ENCODE measurements at places on chromosomes 11 and 22.
A peak's percentile ranks its signal among the peaks of the same experiment; 100 is the strongest.

DNA sequence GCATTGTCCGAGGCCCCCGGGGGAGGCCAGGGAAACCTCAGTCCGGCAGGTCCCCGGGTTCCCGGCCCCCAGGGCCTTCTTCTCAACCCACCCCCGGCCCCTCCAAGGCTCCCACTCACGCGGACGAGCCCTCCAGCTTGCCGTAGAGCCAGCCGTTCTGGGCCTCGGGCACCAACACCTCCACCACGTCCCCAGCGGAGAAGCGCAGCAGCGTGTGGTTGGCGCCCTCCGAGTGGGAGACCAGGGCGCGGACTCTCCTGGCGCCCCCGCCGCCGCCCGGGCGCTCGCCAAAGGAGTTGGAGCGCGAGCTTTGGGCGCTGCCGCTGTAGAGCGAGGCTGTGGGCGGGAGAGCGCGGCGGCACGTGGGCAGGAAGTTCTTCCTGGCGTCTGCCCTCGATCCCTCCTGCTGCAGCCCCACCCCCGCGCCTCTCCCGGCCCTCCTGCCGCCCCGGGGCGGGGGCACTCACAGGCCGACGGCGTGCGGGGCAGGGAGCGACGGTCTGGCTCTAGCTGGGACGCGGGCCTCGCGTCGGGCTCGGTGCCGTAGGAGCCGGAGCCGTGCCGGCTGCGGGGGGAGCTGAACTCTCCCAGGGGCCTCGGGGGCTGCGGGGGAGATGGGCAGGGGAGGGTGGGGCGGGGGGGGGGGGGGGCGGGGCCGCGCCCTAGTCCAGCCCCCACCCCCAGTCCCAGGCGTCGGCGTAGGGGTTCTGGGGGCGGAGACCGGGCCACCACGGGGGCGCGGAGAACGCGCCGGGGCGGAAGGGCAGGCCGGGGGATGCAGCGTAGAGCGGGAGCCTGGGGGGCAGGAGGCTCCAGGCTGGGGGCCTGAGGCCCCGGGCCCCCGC, 4.9 kb upstream of the SLC16A8 start:
- DNase-seq: no peak

DNA sequence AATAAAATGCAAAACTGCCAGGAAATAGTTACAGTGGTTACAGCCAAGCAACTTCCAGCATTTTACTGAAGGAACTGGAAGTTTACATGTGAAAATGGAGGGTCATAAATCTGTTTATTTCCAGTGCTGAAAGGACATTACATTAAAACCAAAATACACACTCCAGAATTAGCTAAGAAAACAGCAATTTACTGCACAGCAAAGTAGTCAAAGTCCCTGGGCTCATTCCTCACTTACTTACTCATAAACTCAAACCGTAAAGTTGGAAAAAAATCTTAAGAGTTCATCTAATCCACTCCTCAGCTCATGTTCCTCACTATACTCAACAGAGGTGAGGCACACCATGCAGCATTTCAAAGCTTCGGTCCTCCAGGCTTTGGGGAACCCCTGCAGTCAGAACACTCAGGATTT, 17.4 kb downstream of the CTSC start:
- DNase-seq: no peak

DNA sequence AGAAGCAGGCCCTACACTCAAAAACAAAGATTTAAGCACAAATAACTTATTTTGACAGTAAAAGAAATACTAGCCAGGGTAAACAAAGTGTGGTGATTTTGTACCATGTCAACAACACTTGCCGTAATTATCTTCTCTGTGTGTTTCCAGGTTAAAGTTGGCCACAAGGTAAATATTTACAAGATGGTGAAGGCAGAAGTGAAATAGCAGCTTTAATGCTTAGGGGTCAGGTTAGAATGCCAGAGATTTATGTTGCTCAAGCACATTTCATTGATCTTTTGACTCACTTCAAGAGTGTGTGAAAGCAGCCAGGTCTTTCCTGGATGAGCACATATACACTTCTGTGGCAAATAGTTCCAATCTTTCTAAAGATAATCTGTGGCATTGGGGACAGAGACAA, 270.2 kb upstream of the LUZP2 start:
- DNase-seq: no peak

GRCh38 chr11:13717331-13717730, 48.9 kb downstream of the FAR1 start:
- DNase-seq: no peak

DNA sequence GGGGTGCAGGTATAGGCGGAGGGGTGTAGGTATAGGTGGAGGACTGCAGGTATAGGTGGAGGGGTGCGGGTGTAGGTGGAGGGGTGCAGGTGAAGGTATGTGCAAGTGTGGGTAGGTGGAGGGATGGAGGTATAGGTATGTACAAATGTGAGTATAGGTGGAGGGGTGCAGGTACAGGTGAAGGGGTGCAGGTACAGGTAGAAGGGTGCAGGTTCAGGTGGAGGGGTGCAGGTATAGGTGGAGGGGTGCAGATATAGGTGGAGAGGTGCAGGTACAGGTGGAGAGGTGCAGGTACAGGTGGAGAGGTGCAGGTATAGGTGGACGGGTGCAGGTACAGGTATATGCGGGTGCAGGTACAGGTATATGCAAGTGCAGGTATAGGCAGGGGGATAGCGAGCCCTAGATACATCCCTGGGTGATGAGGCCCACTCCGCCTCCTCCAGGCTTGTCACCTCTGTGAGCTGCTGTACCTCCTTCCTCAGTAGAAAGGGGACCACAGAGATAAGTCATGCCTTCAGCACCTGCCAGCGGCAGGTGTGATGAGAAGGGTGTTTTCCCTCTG, 17.2 kb downstream of the LINC01488 start:
- DNase-seq: no peak

DNA sequence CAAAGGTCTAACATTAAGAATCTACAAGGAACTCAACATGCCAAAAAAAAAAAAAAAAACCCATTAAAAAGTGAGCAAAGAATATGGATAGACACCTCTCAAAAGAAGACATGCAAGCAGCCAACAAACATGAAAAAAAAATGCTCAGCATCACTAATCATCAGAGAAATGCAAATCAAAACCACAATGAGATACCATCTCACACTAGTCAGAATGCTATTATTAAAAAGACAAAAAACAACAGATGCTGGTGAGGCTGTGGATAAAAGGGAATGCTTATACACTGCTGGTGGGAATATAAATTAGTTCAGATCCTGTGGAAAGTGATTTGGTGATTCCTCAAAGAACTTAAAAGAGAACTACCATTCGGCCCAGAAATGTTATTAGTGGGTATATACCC, 257.7 kb upstream of the PLET1 start:
- no peak for DNase-seq

- no peak for DNase-seq
Measured at GRCh38 chr22:35634015-35634414, 14.2 kb upstream of the APOL6 start.

GRCh38 chr11:111691176-111691575, 75.0 kb downstream of the PPP2R1B start:
- DNase-seq: no peak

DNA sequence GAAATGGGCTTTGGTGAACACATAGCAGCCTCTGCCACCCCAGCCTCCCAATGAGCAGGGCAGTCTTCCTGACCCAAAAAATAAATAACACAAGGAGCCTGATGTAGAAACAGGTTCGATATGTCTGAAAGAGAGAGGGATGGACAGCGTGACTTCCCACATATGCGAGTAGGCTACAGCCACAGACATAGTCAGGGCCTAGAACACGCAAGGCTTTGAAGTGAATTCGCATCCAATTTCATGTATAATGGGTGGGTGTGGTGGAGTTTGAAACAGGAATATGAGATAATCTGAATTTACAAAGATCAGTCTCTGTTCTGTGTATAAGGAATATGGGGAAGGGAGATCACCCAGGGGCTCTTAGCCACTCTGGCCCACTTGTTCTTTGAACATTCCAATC, 74.4 kb downstream of the DBX1 start:
- no peak for DNase-seq

DNA sequence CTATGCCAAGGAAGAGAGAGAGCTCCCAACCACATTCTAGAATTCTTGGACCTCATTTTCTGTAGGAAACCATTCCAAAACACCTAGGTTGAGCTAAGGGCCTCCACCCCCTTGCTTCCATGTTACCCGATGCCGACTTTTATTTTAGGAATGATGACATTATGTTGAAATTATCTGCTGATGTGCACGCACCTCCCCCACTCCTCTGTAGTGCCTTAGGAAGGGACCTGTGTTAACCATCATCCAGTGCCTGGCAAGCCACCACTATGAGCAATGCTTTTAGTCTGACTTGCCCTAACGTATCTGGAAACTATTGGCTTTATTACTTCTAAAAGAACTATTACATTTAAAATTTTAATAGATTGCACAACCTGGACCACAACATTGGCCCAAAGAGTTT, 42.1 kb downstream of the NCAPD3 start:
- DNase-seq: no peak

GRCh38 chr22:33380789-33381530, 322.8 kb upstream of the SYN3 start:
- DNase-seq: no peak

- no peak for DNase-seq
Measured at GRCh38 chr11:63243533-63243932, at the start of gene SLC22A25. Gene SLC22A25, minus strand, starts transcription at chr11:63243599. Its CDS starts 13,947 bp downstream, at chr11:63229652.

GRCh38 chr11:75275581-75275980, 35.0 kb downstream of the TPBGL start:
- no peak for DNase-seq

GRCh38 chr11:35363246-35363801, 56.0 kb downstream of the SLC1A2 start:
- DNase-seq: no peak

GRCh38 chr11:11446967-11447366, 93.9 kb upstream of the CSNK2A3 start:
- DNase-seq: no peak

DNA sequence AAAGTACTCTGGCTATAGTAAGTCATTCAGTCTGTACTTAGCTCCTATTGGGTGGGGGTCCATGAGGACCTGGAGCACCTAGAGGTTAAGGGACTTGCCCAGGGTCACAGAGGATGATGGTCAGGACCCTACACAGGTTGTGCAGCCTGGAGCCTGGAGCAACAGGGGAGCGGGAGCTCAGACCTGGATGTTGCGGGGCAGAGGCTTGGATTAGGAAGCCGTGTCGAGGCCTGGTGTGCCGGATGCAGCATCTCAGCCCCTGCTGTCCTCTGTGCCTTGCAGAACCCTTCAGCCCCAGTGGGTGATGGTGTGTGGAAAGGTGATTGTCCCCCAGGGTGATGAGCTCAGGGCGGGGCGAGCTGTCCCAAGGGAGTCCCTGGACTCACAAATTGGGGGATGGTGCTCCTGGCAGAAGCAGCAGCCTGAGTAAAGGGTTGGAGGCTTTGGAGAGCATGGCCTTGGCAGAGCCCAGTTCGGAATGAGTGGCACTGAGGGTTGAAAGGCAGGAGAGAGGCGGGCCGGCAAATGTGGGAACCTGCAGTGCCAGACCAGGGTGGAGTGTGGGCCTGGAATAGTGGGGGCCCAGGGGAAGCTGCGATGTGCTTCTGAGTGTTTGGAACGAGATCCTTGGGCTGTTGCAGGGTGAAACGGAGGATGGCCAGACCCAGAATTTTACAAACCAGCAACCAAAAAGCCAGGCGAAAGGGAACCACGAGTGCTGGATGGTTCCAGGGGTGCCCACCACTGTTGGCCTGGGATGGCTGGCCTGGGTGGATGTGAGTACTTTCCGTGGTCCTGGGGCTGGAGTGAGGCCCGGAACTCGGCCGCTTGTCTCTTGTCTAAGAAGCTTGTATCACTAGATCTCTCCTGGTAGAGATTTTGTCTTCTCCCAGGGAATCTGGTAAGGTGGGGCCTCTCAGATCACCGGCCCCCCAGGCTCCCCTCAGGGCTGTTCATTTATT, 2.9 kb downstream of the TPCN2 start:
- DNase-seq: no peak

GRCh38 chr11:34997952-34998528, 81.6 kb downstream of the PDHX start:
- DNase-seq: no peak

DNA sequence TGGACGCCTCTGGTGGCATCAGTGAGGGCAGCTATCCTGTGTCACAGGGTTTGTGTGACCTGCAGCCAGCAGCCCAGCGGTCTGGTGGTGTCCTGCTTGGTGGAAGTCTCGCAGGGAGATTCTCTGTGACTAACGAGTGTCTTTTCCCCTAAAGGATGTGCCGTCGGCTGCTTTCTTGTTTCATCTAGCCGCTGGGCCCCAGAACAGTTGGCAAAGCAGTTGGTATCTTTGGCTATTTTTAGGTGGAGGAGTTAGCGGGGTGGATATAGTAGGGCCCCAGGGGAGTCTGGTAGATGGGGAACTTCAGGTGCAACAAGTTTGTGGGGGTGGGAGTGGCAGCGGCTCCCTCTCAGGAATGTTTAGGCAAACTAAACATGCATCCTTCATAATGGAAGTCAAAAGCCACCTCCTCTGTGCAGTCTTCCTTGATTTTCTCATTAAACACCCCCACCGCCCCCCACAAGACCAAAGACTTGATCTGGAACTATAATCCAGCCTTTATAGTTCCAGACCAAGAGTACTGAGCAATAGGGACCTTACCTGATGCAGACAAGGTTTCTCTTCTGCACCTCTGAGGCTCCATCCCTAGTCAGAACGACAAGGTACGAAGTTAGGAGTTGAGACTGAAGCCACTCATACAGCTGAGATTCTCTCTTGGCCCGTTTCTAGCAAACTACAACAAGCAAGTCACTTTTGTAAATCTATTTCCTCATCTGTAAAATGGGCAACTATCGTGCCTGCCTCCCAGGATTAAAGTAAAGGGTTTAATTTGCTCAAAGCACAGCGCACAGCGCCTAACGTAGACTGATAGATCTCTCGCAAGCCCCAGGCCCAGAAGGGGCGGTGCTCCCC, 1.1 kb upstream of the PELI3 start:
- no peak for DNase-seq

- DNase-seq: no peak
Measured at GRCh38 chr11:45909594-45910475, 2.8 kb upstream of the FREY1 start.

GRCh38 chr11:74895340-74896116, 53.4 kb downstream of the XRRA1 start:
- DNase-seq: no peak

- DNase-seq: no peak
Measured at GRCh38 chr11:134416726-134417125, 4.7 kb upstream of the B3GAT1 start.

GRCh38 chr11:75554258-75555022, 7.6 kb upstream of the SERPINH1 start:
- peak; percentile 94 for DNase-seq

Measured in caudate nucleus (tissue), 63 donors.